ENCODE measurements at places on chromosomes 7 and 10.

- DNase-seq, result no peak
Measured at GRCh38 chr7:42548816-42549611, 312.0 kb upstream of the GLI3 start.

GRCh38 chr10:114525368-114525949 is 121.2 kb upstream of the AFAP1L2 start:
- no peak for DNase-seq

DNA sequence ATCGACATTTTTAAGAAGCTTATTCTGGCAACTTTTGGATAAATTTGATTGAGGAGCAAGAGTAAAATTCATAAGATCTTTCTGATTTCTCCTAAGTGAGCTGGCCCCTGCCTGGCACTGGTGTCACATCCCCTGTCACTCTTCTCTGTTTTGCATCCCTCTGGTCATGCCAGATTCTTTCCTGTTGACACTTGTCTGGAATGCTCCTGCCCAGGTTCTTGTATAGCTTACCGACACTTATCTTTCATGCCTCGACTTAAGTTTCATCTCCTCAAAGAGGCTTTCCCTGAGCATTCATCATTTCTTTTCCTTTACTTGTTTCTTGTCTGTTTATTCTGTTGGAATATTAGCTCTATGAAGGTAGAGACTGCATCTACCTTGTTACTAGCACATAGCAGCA is 22.2 kb upstream of the AASS start:
- no peak for DNase-seq

- no peak for DNase-seq
Measured at GRCh38 chr7:143975617-143976016, 21.0 kb downstream of the OR2F1 start.

DNA sequence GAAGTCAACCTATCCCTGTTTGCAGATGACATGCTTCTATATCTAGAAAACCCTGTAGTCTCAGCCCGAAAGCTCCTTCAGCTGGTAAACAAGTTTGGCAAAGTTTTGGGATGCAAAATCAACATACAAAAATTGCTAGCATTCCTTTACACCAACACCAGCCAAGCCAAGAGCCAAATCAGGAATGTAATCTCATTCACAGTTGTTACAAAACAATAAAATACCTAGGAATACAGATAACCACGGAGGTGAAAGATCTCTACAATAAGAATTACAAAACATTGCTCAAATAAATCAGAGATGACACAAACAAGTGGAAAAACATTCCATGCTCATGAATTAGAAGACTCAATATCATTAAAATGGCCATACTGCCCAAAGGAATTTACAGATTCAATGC is 50.4 kb upstream of the ZNF365 start:
- no peak for DNase-seq

DNA sequence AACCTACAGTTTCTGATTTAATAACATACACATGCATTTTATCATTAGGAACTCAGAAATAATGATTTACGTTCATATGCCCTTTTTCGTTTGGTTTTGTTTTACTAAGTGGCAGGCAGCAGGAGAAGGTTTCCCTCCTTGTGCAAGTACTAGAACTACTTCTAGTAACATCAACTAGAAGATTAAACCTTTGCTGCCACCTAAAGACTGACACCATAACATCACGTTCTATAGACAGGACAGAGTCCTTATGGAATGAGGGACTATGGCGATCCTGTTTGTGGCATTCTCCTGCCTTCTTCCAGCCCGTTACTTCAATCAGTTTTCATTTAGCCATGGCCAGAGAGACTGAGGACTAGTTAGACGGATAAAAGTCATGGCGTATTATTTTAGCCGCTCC is 53.2 kb downstream of the GAD2 start:
- DNase-seq, result no peak

DNA sequence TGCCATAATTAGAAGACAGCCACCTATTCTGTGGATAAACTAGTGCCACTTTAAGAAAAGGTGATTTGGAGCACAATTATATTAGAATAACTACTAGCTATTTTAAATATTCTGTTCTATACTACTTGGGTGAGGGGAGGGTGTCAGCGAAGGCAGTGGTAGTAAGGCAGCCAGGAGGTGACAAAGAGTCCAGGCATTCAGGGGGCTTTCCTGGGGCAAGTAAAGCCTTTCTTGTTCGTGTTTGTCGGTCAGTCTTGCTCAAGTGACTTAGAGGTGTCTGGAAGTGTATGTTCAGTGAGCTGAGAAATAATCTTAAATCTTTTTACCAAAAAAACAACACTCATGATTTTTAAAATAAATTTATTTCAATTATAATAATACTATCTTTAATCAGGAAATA is 34.4 kb downstream of the ADD3 start:
- no peak for DNase-seq

- DNase-seq, result no peak
Measured at GRCh38 chr7:123498601-123499000, 35.8 kb downstream of the IQUB start.

DNA sequence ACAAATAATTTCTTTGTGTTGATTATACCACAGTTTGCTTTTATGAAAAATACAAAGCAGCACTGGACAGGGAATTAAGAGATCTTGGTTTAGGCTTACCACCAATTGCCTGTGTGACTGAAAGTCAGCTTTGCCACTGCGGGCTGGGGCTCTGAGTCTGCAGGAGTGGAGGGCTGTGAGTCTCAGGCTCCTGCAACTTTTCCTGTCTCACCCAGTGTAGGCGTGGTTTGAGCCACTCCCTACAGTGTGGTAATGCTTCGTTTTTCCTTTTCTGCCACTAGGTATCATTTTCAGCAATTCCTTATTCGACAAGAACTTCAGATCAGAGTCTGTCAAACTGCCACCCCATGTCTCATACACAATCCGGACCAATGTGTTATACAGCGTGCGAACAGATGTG is 180.6 kb downstream of the ABCA13 start:
- DNase-seq, result no peak

DNA sequence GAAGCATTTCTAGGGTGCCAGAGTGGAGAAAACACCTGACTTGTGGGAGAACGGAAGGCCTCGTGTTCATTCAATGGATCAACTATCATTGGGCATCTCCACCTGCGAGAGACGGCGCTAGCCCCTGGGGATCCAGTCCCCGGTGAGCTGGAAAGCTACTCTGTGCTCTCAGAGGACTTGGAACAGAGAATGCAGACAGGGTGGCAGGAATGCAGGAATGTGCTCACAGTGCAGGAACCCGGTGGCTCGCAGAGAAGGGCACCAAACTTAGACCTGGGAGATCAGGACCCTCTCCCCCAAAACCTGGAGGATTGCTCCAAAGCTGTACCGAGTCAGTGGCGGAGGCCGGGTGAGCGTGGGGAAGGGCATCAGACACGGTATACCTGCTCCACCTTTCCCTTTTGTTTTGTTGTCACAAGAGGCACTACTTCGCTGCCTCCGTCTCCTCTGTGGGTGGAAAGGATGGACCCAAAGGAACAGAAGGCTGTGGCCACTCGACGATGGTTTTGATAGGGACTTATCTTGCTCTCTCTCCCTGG is 569.0 kb upstream of the C7orf33 start:
- no peak for DNase-seq

DNA sequence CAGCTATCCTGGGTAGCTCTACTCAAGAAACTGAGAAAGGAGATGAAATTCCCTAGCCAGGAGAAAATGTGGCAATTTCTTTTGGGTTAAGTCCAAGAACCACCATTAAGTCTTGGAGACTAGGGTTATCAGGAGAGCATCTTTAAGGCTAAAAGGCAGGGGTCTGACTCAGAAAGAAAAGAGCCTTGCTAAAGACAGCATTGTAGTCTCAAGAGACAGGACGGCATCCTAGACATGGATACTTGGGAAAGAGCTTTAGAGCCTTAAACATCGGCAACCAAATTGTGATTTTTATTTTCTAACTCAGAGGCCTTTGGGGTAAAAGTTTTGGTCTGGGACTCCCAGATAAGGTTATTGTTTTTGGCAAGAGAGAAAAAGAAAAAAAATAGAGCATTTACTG is 83.1 kb downstream of the FAS start:
- no peak for DNase-seq

- DNase-seq, result no peak
Measured at GRCh38 chr10:12109286-12109685, 20.2 kb upstream of the SEC61A2 start.

- no peak for DNase-seq
Measured at GRCh38 chr10:100883312-100883821, 29.4 kb upstream of the SLF2 start.

- DNase-seq, result no peak
Measured at GRCh38 chr7:25103773-25104172, 21.3 kb downstream of the CYCS start.

DNA sequence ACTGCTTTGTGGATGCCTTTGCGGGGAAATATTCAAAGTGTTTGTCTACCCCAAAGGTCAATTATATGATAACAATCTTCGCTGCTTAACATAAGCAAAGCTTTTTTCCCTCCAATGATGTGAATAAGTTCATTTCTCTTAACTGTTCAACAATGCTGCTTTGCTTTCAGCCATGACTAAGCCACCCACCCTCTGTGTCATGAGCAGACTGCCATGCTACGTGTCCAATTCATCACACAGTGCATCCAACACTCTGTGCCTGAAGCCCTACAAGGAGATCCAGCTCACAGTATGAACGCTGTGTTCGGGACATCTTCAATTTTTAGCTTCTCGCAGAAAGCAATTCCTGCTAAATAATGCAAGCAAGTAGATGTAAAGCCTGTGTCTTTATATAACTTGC is 5.7 kb upstream of the TAS2R40 start:
- no peak for DNase-seq

- DNase-seq, result no peak
Measured at GRCh38 chr7:107594961-107595737, 15.1 kb downstream of the BCAP29 start.

GRCh38 chr7:18151422-18151821 is 123.8 kb upstream of the PRPS1L1 start:
- no peak for DNase-seq

- no peak for DNase-seq
Measured at GRCh38 chr10:115335366-115335765, 242.2 kb downstream of the ATRNL1 start.

- DNase-seq, result no peak
Measured at GRCh38 chr7:1253681-1254181, 21.1 kb downstream of the UNCX start.

DNA sequence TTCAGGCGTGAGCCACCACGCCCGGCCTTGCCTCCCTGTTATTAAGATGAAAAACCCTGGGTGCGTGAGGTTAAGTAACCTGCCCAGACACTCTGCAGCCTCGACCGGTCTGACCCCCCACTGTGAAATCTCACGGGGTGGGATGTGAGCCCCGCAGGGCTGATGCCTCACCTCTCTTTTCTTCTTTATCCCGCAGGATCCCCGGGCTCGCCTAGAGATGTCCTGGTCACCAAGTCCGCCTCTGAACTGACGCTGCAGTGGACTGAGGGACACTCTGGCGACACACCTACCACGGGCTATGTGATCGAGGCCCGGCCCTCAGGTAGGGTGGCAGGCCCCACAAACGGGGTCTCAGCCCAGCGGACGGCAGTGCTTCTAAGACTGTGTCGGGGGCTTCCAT is 461.1 kb upstream of the FOXK1 start:
- no peak for DNase-seq

DNA sequence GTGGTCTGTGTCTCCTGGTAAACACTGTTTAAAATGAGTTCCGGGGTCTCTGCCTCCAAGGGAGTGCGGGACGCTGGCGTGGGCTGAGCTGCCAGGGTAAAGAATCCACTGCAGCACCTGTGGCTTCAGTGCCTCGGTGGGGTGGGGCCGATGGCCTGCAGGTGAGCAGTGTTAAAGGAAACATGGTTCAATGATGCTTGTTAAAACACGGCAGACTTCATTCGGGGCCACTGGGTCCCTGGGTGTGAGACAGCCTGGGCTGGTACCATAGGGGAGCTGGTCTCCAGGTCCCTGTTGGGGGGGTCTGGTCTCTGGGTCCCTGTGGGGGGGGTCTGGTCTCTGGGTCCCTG is 24.9 kb upstream of the KNDC1 start:
- no peak for DNase-seq

DNA sequence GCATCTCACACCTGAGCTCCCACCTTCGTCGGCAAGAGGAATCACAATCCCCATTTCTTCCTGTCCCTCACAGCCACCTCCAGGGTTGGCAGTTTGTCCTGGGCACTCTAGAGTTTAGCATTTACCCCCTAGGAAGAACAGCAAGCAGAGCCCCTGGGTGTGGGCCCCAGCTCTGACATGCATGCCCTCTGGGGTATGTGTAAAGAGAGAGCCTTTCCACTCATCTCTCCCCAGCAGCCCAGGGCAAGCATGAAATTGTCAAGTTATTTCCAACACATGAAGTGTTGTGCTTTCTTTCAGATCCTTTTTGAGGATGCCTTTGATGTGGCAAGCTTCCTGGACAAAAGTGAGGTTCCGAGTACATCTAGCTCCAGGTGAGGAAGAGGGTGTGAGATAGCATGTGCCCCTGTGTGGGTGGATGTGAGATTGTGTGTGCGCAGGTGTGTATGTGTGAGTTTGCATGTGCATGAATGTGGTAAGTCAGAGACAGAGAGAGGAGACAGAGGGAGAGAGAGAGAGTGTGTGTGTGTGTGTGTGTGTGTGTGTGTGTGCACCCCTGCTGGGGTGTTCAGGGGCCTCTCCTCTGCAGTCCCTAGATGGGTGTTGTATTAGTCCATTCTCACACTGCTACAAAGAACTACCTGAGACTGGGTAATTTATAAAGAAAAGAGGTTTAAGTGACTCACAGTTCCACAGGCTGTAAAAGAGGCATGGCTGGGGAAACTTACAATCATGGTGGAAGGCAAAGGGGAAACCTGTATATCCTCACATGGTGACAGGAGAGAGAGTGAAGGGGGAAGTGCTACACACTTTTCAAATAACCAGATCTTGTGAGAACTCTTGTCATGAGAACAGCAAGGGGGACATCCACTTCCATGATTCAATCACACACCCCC is 18.1 kb downstream of the STRA8 start:
- no peak for DNase-seq

GRCh38 chr7:115559877-115560276 is 470.7 kb downstream of the TFEC start:
- DNase-seq, result no peak

- no peak for DNase-seq
Measured at GRCh38 chr10:129761197-129761972, 202.7 kb downstream of the EBF3 start.

GRCh38 chr10:73494877-73495225 is 973 bp downstream of the PPP3CB start:
- DNase-seq, result no peak

DNA sequence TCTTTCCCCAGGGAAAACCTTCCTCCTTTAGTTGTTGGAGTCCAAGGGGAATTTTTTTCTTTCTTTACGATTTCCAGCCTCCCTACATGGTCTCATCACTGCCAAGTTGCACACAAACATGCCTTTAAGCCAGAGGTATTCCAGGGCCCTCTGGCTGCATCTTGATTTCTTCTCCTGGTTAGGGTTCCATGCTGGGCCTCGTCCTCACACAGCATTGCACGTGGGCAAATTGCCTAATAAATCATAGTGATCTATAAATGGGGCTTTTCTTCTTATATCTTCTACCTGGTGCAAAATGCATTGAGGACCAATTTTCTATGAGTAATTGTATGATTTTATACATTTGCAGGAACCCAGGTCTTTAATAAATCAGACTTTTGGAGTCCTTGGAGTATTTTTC is 284.2 kb downstream of the C7orf25 start:
- DNase-seq, result no peak
